ENCODE measurements at places on chromosomes 5 and 9. TPM values are rescaled to one million over a fixed set of nuclear protein-coding genes. Genes with fewer than 3 reads are reported as not detected.

PITX1 gene
- not detected for total RNA-seq

RNF208 gene
- 0.14 TPM for total RNA-seq

GLT6D1 gene
- total RNA-seq: not detected

ZNF618 gene
- total RNA-seq: 19.5 TPM
